ENCODE measurements at places on chromosomes 13 and 19.

GRCh38 chr13:40175639-40176038 is 490.8 kb downstream of the FOXO1 start:
- no peak for DNase-seq

DNA sequence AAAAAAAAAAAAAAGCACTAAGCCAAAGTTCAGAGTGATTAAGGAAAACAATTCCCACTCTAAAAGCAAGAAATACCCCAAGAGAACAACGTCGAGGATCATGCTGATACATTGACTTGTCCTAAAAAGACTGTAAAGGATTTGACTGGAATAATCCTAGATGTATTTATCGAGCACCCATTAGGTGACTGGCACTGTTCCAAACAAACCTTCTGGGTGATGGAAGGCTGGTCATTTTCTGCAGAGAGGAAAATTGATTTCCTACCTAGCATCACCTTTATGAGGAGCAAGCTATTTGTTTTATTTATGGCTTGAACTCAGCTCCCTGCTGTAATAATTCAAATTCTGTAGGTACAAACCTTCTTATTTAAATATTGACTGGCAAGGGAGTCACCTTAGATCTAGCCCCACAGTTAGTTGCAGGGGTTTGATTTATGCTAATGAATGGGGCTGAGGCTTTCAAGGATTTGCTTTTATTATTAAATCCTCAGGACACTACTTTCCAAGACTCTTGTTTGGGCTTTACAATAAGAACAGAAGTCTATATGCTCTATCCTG is 471.0 kb downstream of the OLFM4 start:
- no peak for DNase-seq

DNA sequence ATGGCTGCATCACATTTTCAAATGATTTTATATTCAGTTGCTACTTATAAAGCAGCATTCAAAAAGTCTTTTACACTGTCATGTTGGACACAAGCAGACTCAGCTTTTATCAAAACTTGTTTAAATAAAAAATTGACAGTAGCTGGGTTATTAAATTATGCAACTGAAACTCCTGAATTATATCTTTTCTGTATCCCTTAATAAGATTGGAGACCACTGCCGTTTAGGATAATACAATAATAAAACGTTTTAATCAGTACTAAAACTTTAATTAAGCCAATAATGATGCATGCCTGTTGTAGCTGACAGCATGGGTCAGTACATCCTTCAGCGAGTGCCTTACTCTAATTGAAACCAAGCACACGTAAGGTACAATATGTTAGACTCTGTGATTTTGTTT is 78.0 kb downstream of the DPY19L3 start:
- no peak for DNase-seq

- no peak for DNase-seq
These were observed 97.4 kb downstream of the ARHGEF7 start for GRCh38 chr13:111212517-111212873.

DNA sequence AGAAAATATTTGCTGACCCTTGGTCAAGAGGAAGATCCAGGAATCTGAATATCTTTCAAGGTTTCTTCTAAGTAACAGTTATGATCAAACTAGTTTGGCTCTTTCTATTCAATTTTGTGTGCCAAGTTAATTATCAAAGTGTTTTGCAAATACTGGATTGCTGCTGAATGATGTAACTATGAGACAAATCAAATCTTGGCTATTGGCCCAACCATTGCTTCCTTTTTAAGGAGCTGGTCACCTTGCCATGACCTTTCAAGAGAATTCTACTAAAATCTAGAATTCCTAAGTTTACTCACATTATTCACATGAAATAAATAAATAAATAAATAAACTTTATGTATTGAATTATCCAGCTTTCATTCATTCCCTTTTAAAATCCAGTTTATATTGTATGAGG is 371.8 kb downstream of the SLITRK6 start:
- DNase-seq: no peak

- DNase-seq: no peak
These were observed 5.3 kb upstream of the ZNF613 start for GRCh38 chr19:51921949-51922348.

DNA sequence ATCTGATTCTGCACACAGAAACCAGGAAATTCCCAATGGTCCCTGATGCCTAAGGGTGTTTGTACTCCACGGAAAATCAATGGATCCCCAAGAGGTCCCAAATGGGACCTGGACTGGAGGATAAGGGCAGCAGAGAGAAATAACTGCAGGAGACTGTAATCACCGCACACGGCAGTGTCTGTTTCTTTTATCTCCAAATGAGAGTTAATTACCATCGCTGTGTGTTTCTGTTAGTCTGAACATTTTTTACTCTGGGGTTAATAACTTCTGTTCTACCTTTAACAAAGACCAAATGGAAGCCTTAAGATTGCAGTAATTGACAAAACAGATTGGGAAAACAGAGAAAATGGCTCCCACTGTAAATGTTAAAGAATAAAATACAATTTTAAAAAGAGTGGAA is 320.9 kb downstream of the DCLK1 start:
- DNase-seq: no peak

DNA sequence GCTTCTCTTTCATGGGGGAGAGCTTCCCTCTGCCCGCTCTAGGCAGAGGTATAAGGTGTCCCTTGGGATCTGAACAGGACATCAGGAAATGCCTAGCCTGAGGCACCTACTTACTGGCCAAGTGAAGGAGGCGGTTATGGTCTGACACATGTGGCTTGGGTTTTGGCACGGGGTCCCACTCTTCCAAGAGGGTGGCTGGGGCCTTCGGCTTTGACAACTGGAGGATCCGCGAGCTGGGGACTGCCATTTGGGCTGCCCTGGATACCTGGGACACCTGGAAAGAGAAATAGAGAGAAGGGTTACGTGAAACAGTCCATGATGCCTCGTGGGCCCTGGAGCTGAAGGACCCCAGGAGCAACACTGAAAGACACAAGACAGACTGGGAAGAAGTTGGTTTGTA is 22.4 kb upstream of the MIER2 start:
- no peak for DNase-seq

DNA sequence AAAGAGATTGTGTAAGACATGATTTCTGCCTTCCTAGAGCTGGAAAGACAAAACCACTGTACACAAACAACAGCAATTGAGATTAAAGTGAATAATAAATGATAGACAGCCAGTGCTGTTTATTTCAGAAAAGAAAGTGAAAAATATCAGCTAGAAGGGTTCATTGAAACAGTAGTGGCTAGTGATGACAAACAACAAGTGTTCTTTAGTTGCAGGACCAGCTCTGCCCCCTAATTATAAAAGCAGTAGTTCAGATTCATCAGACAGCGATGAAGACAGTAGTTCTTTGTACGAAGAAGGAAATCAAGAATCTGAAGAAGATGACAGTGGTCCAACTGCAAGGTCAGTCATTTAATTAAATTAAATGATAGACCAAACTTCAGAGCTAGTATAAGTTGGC is 14.8 kb downstream of the GPALPP1 start:
- DNase-seq: no peak

- DNase-seq: no peak
These were observed 1.8 kb downstream of the MYBPC2 start for GRCh38 chr19:50434525-50434924.

- DNase-seq: no peak
These were observed 121.7 kb downstream of the NHLRC3 start for GRCh38 chr13:39159846-39160370.

GRCh38 chr19:58037927-58038687 is 4.3 kb downstream of the ZSCAN1 start:
- no peak for DNase-seq

GRCh38 chr19:42816894-42817293 is 51.4 kb upstream of the PSG8 start:
- DNase-seq: no peak

GRCh38 chr13:74103970-74104555 is 30.1 kb downstream of the KLF12 start:
- DNase-seq: no peak

GRCh38 chr13:78940455-78941130 is 281.6 kb upstream of the OBI1 start:
- DNase-seq: no peak

- DNase-seq: no peak
These were observed 10.5 kb downstream of the AP1M1 start for GRCh38 chr19:16208064-16208759.

- DNase-seq: no peak
These were observed 9.1 kb upstream of the CDC16 start for GRCh38 chr13:114225610-114226009.

GRCh38 chr19:32265995-32266394 is 79.4 kb upstream of the ZNF507 start:
- no peak for DNase-seq

DNA sequence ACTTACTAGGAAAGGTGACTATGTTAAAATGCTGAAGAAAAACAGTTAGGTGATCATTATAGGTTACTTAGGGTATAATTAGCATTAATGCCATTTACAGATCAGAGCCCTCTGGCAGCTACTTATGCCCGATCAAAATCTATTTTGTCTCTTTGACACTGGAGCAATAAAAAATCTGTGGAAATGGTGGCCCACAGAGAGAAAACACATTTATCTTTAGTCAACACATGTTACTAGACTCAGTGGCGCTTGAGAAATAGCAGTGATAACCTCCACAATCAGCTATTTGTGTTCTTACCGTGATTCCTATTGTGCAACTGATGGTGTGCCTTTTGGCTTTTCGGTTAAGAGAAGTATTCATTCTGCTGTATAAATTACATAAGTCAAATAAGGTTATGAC is 1519.6 kb downstream of the PCDH9 start:
- DNase-seq: no peak

- DNase-seq: no peak
These were observed 110.1 kb downstream of the FGF14 start for GRCh38 chr13:102291587-102292218.

- no peak for DNase-seq
These were observed 45.3 kb downstream of the CERS4 start for GRCh38 chr19:8254286-8255001.

- no peak for DNase-seq
These were observed 134.4 kb downstream of the RBM26 start for GRCh38 chr13:79271616-79272015.

- no peak for DNase-seq
These were observed 2.9 kb downstream of the C13orf46 start for GRCh38 chr13:113970810-113971470.

DNA sequence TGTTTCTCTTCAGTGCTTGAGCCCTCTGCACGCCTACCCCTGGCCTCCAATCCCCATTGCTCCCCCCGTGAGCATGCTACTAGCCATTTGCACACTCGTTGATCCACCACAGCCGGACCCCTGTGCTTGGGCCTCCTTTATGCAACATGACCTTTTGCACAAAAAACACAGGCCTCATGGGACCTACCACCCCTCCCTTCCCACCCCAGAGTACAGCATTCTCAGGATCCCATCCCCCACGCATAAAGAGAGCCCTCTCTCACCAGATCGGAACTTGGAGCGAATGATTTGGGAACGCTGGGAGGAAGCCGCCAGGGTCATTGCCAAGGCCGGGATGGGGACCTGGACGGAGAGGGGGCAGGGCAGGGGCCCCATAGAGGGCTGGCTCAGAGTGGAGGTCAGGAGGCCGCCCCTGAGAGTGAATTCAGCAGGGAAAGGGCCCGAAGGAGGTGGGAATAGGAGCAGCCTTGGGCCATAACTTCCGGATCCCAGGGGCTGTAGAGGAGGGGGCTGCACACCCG is 754 bp downstream of the MAMSTR start:
- DNase-seq: no peak

DNA sequence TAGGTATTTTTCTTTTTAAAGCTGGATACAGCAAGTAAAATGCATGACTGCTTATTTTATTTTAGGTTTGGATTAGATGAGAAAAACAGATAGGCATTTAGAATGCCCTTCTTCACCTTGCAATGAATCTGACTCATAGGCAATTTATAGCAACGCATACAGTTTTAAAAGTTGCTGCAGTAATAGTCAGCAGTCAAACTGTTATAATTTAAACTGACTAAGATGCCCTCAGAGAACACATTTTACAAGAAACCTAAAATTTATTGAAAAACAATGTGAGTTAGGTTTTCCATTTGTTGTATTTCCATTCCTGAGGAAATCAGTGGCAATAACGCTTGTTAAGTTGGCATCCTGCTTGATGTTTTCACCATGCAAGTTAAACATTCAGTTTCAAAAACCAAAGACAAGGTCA is 1128.2 kb upstream of the PCDH9 start:
- DNase-seq: no peak

GRCh38 chr19:18506101-18506930 is 15.6 kb downstream of the ELL start:
- DNase-seq: no peak

- no peak for DNase-seq
These were observed 7.0 kb downstream of the PRSS57 start for GRCh38 chr19:688214-688613.

DNA sequence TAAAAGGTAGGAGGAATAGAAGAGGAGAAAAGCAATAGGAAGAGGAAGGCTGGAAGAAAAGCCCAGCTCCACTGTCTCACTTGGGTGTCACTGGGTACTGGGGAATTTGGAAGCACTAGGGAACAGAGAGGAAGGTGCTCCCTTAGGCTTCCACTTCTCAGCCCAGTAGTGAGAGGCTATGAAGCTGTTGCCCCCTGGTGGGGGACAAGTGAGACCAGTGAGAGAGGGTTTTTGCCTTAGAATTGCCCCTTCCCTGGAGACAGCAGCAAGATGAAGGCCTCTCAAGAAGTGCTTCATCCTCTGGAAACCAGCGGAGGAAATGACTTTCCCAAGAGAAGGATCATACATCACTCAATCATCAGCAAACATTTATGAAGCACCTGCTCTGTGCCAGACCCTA is 4.7 kb upstream of the ZNF606 start:
- DNase-seq: no peak

DNA sequence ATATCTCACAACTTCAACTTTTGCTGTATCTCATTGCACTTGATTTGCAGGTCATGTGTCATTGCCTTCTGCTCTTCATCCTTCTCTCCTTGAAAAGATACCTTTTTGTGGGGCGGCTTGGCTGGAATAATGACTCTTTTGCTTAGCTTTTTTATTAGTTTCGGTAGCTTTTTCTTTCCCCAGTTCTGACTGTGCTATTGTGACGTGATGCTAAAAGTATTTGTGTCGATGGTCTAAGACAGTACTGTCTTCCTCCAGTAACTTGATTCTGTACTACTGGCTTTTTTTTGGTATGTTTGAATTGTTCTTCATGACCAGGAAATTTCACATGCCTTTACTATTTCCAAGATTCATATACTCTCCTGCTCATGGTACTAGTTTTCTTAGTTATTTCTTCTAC is 63.1 kb downstream of the SLITRK1 start:
- DNase-seq: no peak

DNA sequence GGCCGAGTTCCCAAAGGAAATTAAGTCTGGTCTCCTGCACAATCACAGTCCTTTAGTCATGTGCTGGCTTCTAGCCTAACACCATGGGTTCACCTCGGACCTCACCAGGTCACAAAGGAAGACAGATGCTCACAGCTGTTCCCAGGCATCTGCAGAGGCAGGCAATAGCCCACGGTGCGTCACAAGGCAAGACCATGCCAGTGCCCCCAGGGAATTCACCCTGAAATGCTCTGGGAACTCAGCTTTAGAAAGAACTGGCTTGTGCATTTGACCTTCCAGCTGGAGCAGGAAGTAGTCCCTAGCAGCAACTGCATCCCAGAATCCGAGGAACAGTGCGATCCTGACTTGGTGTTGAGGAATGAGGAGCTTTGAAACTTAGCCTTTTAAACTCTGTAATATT is 96.8 kb upstream of the WASF3 start:
- no peak for DNase-seq

- no peak for DNase-seq
These were observed 10.5 kb upstream of the CHAMP1 start for GRCh38 chr13:114303700-114304327.

All from activated T-helper 9 cell treated with anti-CD3 and anti-CD28 coated beads, Interleukin-2, amount 50 U/mL, for 16 hours (primary cell).